ENCODE measurements at places on chromosomes 2 and 18. TPM values are rescaled to one million over a fixed set of nuclear protein-coding genes. Genes with fewer than 3 reads are reported as not detected.

DYNC1I2 gene
- total RNA-seq = 122 TPM

AMER3 gene
- 1.4 TPM for total RNA-seq

PAX8 gene
- 0.41 TPM for total RNA-seq

CSRNP3 gene
- 3.9 TPM for total RNA-seq

TCF7L1 gene
- total RNA-seq = 2.9 TPM

SLC8A1 gene
- total RNA-seq = 337 TPM

DNAH6 gene
- 0.33 TPM for total RNA-seq

DNER gene
- total RNA-seq = 9.8 TPM

SELENOI gene
- 8.9 TPM for total RNA-seq

HOXD1 gene
- total RNA-seq = 0.71 TPM

ZC3H8 gene
- 5.4 TPM for total RNA-seq

KCNG3 gene
- 0.82 TPM for total RNA-seq

CHN1 gene
- 15.6 TPM for total RNA-seq

RALB gene
- 52.4 TPM for total RNA-seq

GRP gene
- total RNA-seq = 6.6 TPM

GALNT13 gene
- total RNA-seq = 0.81 TPM

HAAO gene
- 2.5 TPM for total RNA-seq

INPP4A gene
- 30.4 TPM for total RNA-seq

ADD2 gene
- total RNA-seq = 3.6 TPM

TTN gene
- 6.7 TPM for total RNA-seq

PROC gene
- not detected for total RNA-seq

RAPH1 gene
- total RNA-seq = 11.8 TPM

DSG4 gene
- total RNA-seq = not detected

CFAP65 gene
- total RNA-seq = not detected

METTL4 gene
- 7.7 TPM for total RNA-seq

PPP4R3B gene
- 88.5 TPM for total RNA-seq

NTSR2 gene
- not detected for total RNA-seq

DLGAP1 gene
- 2.1 TPM for total RNA-seq

UGT1A1 gene
- total RNA-seq = not detected

IL36G gene
- total RNA-seq = not detected

EGR4 gene
- total RNA-seq = not detected

ARHGEF4 gene
- total RNA-seq = 32.4 TPM

DSG2 gene
- 2.8 TPM for total RNA-seq

SERPINB10 gene
- not detected for total RNA-seq

EN1 gene
- not detected for total RNA-seq

CMPK2 gene
- 6.4 TPM for total RNA-seq

INHA gene
- 0.33 TPM for total RNA-seq

SNORC gene
- total RNA-seq = under 0.01 TPM

IL1A gene
- total RNA-seq = not detected

SCN7A gene
- total RNA-seq = 117 TPM

MRO gene
- 2.5 TPM for total RNA-seq

SERPINB3 gene
- not detected for total RNA-seq

OTOF gene
- total RNA-seq = not detected

EMILIN1 gene
- total RNA-seq = 156 TPM

C2orf66 gene
- total RNA-seq = not detected

GALNT5 gene
- under 0.01 TPM for total RNA-seq

ZNF236 gene
- total RNA-seq = 22.1 TPM

REG3A gene
- total RNA-seq = not detected

HJURP gene
- 1.5 TPM for total RNA-seq

AAMP gene
- 103 TPM for total RNA-seq

WDR35 gene
- 12.4 TPM for total RNA-seq

CYTIP gene
- total RNA-seq = 3.5 TPM

Data from sigmoid colon (tissue), 7 donors.